ENCODE measurements at places on chromosomes 13 and 19.

GRCh38 chr13:33262062-33262487 is 23.5 kb downstream of the STARD13 start:
- DNase-seq: peak; percentile 88

GRCh38 chr19:42472402-42473147 is 29.8 kb upstream of the CXCL17 start:
- DNase-seq: no peak

DNA sequence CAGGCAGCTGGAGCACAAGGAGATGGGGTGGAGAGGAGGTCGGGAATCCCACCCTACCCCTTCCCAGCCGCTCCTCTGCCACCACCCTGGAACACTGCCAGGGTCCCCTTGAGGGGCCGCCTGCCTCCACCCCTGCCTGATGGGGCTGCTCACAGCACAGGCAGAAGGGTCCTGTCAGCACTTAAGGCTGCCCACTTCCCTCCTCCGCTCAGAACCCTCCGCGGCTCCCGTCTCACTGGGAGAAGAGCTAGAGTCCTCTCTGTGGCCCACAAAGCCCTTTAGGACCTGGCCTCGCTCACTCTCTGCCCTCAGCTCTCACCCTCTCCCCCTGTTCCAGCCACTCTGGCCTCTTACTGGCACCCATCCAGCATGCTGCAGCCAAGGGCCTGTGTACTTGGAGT is 3.4 kb upstream of the POLD1 start:
- no peak for DNase-seq

DNA sequence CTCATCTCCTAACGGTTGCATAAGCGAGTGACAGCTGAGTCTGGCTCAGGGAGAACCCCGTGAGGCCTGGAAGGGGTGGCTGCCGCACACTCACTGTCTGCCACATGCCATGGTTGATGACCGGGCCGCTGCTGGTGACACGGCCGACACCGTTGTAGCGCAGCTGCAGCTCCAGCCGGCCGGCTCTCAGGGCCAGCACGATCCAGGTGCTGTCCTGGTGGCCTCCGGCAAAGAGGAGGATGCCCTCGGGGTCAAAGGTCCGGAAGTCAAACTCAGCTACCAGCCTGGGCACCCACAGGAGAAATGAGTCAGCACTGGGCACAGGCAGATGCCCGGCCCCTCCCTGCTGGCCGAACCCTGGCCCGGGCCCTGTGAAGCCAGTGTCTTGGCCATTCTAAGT is 31.7 kb downstream of the GAS6 start:
- DNase-seq: peak; percentile 56

- no peak for DNase-seq
Measured at GRCh38 chr13:107548338-107548737, 667.0 kb downstream of the LIG4 start.

GRCh38 chr13:42652642-42653415 is 78.9 kb downstream of the TNFSF11 start:
- no peak for DNase-seq

DNA sequence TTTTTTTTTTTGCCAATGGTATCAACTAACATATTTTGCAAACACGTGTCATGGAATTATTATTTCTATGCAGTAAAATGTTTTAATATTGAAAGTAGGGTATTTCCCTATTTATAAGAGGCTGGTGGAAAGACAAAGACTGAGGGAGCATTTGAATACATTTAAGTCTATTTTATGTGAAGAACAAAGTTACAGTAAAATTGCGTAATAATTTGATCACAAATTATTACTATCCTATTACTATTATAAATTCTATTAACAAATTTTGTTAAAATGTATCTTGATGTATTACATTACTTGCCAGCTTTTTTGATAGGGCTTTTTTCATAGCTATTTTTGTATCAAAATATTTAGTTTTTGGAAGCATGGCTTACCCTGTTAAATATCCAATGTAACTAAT is 58.4 kb downstream of the GPC5 start:
- no peak for DNase-seq

GRCh38 chr19:15976836-15977689 is 28.3 kb downstream of the OR10H4 start:
- no peak for DNase-seq

- DNase-seq: no peak
Measured at GRCh38 chr13:83377491-83377890, 504.8 kb downstream of the SLITRK1 start.

DNA sequence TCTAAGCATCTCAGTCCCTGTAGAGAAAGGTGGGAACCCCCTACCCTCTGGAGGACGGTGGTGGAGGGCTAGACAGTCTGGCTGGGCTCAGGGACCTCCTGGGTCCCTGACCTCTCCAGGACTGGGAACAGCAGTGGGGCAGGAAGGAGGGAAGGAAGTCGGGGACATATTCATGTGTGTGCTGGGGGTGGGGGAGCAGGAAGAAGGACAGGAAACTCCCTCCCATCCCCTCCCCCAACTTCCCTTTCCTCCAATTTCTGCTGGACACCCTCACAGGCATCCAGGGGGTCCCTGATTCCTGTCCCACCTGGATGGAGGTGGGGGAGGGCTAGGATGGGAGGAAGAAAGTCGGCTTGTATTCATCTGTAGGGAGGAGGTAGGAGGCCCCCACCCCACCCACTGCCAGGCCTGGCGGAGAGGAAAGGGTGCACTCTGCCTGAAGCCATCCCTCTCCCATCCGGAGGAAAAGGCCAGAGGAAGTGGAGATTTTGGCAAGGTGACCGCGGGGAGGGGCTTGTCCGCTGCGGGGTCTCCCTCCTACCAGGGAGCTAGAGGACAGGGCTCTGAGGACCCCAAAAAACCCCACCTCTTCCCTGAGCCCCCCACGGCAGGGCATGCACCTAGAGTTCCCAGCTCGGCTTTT is 2.3 kb downstream of the NOVA2 start:
- no peak for DNase-seq

DNA sequence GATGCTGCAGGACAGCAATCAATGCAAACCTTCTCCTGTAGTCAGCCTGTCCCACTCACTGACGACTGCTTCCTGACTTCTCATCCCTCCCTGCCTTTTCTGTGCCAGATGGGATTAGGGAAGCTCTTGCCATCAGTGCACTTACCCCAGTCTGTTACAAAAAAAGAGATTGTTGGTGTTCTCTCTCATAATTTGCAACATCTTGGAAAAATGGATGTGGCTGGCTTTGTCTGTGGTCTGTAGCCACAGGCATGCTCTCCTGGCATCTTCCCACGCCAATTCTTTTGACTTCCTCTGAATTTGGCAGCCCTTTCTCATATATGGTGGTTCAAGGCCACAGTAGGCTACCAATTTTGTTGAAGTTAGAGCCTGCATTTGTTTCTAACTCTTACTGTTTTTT is 11.6 kb upstream of the HTR2A start:
- DNase-seq: peak; percentile 21

GRCh38 chr19:39083983-39084731 is at the start of gene ACP7:
TSS of gene ACP7 (plus strand) at chr19:39084368. CDS start at chr19:39085270, 902 bp downstream.
- no peak for DNase-seq

DNA sequence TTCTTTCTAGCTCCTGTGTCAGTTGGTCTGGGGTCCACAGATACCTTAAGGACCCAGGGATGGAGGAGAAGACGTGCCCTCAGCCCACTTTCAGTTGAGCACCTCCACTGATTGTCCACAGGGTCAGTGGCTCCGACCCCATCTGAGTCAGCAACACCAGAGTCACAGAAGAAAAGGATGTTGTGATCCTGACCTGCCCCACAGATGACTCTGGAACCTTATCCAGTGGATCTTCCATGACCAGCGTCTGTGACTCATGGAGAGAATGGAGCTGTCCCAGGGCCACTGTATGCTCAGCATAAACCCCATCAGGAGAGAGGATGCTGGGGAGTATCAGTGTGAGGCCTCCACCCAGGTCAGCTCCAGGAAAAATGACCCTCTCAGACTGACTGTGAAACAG is 22.0 kb downstream of the CEACAM4 start:
- no peak for DNase-seq

- peak; percentile 88 for DNase-seq
Measured at GRCh38 chr19:19372656-19373416, 32.6 kb upstream of the GATAD2A start.

GRCh38 chr13:108944760-108945159 is 315.3 kb downstream of the MYO16 start:
- no peak for DNase-seq

GRCh38 chr13:48571126-48571913 is 38.4 kb upstream of the RCBTB2 start:
- no peak for DNase-seq

DNA sequence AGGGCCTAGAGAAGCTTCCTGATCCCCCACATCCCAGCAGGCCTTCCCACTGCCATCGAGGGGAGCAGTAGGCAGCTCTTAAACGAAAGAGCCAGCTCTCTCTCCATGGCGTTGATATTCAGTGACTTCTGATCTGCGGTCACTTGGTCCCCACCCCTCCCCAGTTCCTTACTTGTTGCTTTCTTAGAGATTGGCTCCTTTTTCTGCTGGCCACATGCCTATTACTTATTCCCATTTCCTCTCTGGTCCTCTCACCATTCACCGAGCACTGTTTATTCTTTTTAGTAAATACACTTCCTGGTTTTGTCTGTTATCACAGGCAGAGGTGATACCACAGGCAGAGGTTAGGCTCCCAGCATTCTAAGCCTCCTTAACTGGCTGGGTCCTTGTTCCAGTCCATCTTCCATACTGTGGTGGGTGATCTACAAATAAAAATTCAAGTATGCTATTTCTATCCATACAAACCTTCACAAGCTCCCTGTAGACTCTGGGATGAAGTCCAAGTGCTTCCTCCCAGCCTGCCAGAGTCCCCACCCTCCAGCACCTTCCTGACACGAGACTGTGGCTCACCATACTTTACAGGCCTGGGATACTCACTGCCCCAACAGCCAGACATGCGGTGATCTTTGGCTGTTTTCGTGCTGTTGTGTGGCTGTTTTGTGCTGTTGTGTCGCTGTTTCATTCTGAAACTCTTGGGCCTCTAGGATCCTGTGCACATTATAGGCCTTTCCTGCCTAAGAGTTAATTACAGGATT is 315.9 kb downstream of the ATP8A2 start:
- peak; percentile 27 for DNase-seq

GRCh38 chr13:95793781-95794180 is 116.8 kb downstream of the DNAJC3 start:
- no peak for DNase-seq

DNA sequence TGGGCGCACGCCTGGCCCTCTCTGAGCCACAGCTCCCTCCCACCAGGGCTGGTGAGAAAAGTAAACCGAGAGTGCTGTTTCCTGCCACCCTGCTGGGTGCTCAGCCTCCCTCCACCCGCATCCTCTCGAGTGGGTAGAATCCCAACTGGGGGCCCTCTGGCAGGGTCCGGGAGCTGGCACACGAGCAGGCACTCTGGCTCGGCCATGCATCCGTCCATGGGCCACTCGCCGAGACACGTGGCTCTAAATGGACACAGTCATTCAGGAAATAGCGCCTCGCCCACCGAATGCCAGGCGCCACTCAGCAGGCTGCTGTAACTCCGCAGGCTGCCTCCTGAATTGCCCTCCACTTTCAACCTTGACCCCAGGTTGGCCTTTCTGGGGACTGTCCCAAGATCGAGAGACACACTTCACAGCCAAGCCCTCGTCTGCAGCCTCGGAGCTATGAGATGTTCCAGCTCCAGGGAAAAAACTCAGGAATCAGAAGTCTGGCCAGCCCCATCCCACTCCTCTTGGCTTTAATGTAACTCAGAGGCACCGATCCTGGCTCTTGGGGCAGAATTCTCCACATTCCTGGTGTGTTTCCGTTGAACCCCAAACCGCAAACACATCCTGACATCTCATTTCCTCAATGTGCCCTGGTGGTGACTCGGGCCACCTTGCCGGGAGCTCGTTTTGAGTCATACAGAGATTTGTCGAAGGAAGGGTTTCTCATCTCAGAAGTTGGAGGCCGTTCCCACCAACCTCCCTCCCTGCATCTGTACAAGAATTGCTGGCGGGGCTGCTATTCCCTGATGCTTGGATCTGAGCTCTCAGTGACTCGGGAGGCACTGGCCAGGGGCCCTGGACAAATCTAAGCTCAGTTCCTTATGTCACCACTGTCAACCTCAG is 14.1 kb downstream of the KLF2 start:
- peak; percentile 99 for DNase-seq

- DNase-seq: no peak
Measured at GRCh38 chr13:84867246-84867645, 932.0 kb downstream of the SLITRK6 start.

- DNase-seq: peak; percentile 58
Measured at GRCh38 chr13:105969761-105970160, 565.7 kb downstream of the EFNB2 start.
